ENCODE measurements at places on chromosomes 7 and 10.

GRCh38 chr7:132450188-132450587 is 126.1 kb downstream of the PLXNA4 start:
- peak; percentile 35 for DNase-seq

GRCh38 chr7:36312064-36312914 is 77.4 kb upstream of the ANLN start:
- peak; percentile 35 for DNase-seq

- no peak for DNase-seq
Measured at GRCh38 chr10:33612551-33612950, 278.1 kb upstream of the NRP1 start.

- DNase-seq = no peak
Measured at GRCh38 chr7:122743211-122743610, 40.5 kb upstream of the RNF148 start.

- no peak for DNase-seq
Measured at GRCh38 chr7:132276976-132277725, 299.1 kb downstream of the PLXNA4 start.

- DNase-seq = peak; percentile 69
Measured at GRCh38 chr7:107044347-107045194, at the start of gene PRKAR2B. TSS of gene PRKAR2B (plus strand) at chr7:107044705. CDS start at chr7:107044908, 203 bp downstream.

- no peak for DNase-seq
Measured at GRCh38 chr7:47654672-47655298, 72.9 kb upstream of the TNS3 start.

DNA sequence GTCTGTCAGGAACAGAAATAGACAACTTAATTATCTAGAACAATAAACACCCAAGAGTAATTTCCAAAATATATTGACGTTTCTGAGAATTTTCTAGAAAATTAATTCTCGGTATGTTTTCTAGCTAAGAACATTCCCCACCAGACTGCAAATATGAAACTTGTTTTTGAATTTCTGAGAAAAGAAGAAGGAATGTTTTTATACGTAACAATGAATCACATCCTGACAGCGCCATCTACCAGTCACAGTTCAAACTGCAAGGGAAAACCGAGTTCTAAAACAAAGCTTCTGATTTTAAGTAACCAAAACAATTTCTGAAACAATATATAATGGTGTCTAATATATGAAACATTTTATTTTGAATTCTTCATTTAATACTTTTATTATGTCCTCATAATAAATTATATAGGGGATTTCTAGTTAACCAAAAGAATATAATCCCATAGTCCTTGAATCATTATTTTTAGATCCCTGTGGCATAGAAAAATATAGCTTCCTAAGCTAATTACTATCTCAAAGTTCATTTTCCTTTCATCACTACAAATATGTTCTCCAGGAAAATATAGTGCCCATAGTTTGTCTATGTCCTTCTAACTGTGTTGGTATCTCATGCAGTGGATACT is 34.5 kb upstream of the MEOX2 start:
- no peak for DNase-seq
